ENCODE measurements at places on chromosomes 13 and 19. TPM values are rescaled to one million over a fixed set of nuclear protein-coding genes. Genes with fewer than 3 reads are reported as not detected.

DNA sequence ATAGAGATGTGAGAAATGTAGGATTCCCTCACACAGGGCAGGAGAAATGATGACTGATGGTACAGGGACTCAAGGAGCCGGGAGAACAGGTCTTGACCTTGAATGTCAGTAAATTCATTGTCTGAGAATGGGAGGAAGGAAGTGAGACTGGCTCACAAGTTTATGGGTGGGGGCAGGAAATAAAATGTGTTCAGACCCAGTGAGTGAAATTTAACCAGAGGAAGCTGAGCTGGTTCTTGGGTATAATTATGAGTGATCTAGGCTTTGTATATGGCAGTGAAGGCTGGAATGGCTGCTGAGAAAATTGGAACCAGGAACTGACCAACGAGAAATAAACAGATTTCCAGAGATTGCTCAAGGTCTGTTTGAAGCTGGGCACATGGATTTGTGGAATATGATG lies 6.3 kb upstream of the IGSF23 start:
- no peak for DNase-seq

GRCh38 chr19:13138916-13139198 lies 11.3 kb downstream of the STX10 start:
- DNase-seq = no peak

DNA sequence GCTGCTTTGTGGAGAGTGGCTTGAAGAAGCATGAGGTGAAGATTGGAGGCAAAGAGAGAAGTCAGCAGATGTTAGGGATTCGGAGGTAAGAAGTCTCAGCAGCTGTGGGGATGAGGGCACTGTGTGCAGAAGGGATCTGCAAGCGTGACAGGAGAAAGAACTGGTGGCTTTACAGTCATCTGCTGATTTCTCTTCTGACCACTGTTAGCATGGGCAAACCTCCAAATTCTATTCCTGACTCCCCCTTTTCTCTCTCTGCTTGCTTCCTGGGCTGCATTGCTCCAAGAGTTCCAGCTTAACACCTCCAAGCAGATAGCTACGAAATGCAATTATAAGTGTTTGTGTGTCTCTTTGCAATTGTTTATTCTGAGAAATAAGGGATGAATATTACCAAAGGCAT lies 159.6 kb downstream of the GGACT start:
- DNase-seq = no peak

DNA sequence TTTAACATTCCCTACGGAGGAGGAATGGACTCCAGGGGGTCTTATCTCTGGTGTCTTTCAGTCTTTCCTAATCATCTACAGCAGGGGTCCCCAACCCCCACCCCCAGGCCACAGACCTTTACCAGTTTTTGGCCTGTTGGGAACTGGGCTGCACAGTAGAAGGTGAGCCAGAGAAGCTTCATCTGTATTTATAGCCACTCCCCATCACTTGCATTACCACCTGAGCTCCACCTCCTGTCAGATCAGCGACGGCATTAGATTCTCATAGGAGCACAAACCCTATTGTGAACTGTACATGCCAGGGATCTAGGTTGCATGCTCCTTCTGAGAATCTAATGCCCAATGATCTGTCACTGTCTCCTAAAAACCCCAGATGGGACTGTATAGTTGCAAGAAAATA lies 120.0 kb upstream of the TMTC4 start:
- no peak for DNase-seq

GRCh38 chr13:20633802-20634201 lies 66.8 kb downstream of the IFT88 start:
- no peak for DNase-seq

DNA sequence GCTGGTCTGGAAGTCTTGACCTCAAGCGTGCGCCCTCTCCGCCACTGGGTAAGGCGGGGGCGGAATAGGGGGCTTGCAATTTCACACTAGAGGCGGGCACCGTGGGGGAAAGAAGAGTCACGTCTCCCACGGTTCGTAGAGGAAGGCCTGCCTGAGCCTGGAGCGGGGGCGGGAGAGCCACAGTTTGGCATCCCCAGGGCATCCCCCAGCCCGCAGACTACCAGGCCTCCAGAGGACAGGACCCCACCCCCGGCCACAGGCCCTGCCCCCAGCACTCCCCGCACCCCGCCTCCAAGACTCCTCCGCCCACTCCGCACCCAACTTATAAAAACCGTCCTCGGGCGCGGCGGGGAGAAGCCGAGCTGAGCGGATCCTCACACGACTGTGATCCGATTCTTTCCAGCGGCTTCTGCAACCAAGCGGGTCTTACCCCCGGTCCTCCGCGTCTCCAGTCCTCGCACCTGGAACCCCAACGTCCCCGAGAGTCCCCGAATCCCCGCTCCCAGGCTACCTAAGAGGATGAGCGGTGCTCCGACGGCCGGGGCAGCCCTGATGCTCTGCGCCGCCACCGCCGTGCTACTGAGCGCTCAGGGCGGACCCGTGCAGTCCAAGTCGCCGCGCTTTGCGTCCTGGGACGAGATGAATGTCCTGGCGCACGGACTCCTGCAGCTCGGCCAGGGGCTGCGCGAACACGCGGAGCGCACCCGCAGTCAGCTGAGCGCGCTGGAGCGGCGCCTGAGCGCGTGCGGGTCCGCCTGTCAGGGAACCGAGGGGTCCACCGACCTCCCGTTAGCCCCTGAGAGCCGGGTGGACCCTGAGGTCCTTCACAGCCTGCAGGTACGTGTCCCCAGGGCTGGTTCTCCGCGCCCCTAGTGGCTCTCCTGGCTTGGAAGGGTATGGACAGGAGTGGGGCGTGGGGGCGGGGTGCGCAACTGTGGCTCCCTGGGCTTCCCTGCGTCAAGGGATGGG lies at the start of gene ANGPTL4:
Gene ANGPTL4, plus strand, starts transcription at position 353 of the 969 bp plus-strand sequence. Its CDS starts 167 bp downstream, at position 520.
- DNase-seq = no peak

DNA sequence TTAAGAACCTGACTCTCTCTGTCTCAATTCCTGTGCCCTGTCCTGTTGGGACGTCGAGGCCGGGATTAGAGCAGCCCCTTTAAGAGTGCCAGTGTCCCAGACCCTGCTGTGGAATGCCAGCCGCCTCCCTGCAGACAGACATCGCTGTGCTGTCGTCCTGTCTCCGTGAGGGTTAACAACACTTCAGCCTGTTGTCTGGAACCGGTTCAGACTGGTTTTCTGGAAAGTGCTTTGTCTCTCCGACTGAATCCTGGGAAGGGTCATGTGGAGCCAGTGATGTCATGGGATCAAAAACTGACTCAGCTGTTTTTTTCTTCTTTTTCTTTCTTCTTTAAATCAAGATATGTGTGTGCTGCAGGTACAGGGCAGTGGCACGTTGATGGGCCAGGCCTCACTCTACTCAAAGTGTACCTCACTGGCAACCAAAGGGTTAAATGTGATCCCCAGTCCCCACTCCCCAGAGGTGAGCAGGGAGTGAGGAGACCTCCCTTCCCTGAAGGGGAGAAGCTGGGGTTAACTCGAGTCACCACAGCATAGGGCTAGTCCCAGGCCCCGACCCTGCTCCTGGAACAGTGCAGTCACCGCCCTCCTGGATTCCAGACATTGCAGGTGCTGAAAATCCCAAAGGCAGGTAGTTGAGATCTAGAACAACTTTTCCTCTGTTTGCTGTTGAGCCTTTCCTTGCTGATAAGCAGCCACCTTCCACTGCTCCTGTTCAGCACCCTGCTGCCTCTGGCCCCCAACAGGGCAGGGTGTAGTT lies 50.8 kb downstream of the TSSK6 start:
- no peak for DNase-seq

TEX26 gene
- 2.5 TPM for polyA plus RNA-seq

GRCh38 chr13:89150362-89150761 lies 1479.2 kb downstream of the SLITRK5 start:
- no peak for DNase-seq

TBCB gene
- 122 TPM for polyA plus RNA-seq

CASP14 gene
- polyA plus RNA-seq = not detected

ARHGAP45 gene
- 9.1 TPM for polyA plus RNA-seq

LYPD3 gene
- 1.2 TPM for polyA plus RNA-seq

DNA sequence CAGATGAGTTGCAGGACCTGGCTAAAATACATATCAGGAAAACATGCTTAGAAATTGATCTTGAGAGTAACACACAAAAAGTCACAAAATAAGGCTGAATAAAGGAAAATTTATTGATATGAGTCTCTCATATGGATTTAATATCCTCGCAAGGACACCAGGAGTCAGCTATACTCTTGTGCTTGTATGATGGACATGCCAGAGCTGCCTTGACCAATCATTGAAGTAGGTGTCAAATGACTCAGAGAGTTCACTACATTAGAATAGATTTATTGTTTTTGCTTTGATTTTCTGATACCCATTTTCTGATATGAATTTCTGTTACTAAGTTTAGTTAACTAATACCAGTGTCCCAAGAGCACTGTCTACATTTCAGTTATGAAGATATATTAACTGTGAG lies 37.4 kb upstream of the CSNK1A1L start:
- DNase-seq = no peak

NAPSA gene
- 8.7 TPM for polyA plus RNA-seq

CEACAM1 gene
- 10.0 TPM for polyA plus RNA-seq

TMEM238 gene
- 0.15 TPM for polyA plus RNA-seq

POP4 gene
- 75.3 TPM for polyA plus RNA-seq

DNA sequence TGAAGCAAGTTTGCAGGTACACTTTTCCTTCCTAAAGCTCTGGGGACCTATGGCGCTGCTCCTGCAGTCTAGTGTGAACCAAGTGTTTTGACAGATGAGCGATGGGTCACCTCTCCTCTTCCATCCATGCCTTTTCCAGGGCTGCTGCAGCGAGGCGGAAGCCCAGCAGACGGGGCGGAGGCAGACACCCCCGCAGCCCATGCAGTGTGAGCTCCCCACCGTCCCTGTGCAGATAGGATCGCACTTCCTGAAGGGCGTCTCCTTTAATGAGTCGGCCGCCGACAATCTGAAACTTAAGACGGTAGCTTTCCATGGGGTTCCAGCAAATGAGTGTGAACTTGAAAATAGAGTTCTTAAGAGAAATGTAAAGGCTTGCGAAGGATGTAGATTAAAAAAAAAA lies 37.1 kb upstream of the GPI start:
- DNase-seq = no peak

- no peak for DNase-seq
Observed at GRCh38 chr19:28500982-28501630, 711.8 kb downstream of the UQCRFS1 start.

DNA sequence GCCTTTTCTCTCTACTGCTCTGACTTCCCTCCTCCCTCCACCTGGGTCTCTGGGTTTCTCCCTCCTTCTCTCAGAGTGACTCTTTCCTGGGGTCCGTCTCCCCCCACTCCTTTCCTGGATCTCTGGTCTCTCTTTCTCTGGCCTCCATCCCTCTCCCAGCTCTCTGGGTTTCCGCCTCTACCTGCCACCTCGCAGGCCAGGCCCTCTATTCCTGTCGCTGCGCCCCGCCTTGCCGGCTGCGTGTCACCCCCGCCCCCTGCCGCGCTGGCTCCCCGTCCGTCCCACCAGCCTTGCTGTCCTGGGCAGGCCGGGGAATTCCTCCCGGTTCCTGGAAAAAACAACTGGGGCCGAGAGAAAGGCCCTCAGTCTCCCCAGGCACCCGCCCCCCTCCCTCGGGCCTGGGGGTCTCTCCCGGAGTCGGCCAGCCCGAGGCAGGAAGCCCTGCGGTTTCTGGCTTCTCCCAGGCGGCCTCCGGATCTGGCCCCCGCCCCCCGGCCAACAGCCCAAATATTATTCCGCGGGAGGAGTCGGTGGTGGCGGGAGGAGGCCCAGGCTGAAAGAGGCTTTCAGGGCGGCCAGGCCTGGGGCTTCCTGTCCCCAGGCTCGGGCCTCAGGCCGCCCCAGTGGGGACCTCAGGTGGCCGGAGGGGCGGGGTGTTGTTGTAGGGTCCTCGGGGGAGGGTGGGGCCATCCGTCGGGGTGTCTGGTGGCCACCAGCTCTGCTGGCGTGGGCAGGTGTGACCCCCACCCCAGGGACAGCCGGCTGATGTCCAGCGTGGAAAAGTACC lies 9.3 kb downstream of the IRF2BP1 start:
- DNase-seq = no peak

URI1 gene
- 131 TPM for polyA plus RNA-seq

DNA sequence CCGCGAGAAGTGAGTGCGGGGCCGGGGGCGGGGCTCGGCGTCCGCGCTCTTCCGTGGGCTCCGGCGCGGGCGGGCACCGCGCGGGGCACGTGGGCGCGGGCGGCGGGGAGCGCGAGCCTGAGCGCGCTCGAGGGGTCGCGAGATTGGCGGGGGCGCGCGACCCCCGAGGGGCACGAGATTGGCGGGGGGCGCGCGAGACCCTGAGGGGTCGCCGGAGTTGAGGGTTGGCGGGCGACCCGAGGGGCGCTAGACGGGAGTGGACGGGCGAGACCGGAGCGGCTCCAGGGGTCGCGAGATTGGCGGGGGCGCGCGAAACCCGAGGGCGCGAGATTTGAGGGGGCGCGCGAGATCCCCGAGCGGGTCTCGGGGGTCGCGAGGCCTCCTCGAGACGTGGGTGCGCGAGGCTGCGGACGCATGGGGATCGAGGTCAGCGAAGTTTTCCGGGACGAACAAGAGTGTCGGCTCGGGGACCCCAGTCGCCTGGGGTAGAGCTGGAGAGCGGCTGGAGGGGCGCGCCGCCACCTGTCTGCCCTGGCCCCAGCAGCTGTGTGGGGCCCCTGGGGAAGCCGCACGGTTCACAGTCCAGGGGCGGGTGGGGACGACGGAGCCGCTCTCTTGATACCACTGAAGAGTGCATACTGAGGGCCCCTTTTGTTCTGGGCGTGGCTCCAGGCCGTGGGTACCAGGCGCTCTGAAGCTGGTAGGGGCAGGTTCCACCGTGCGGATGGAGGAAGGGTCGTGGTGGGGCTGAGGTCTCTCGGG lies 682 bp downstream of the SSBP4 start:
- no peak for DNase-seq

DNA sequence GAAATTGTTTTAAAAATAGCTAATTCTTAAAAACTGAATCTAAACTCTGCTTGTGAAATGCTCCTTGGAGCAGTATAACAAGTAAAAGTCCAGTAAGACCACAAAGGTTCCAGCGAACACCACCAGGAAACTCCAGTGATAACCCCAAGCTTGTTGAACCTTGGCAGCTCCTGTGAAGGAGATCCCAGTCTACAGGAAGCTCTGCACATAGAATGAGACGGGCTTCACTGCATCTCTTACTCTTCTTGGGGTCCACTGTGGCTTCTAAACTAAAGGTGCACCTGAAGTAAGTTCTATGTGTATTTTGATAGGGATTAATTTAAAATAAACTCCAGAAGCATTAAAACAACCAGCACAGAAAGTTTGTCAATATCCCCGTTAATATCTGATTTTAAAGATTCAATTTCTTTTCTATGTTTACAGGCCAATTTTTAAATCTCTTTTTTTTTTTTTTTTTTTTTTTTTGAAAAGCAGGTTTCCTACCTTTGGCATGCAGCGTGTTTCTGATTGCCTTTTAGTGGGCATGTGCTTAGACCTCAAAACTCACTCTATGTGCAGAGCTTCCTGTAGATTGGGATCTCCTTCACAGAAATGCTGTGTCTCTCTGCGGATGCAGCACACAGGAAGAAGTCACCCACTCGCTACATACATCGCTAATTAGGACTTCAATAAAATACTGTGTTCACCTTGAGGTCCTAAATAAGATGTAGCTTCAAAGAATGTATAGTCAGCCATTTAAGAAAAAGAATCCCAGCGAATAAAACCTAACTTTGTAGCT lies 508.5 kb downstream of the KLF12 start:
- DNase-seq = no peak

HNRNPL gene
- 492 TPM for polyA plus RNA-seq

DNA sequence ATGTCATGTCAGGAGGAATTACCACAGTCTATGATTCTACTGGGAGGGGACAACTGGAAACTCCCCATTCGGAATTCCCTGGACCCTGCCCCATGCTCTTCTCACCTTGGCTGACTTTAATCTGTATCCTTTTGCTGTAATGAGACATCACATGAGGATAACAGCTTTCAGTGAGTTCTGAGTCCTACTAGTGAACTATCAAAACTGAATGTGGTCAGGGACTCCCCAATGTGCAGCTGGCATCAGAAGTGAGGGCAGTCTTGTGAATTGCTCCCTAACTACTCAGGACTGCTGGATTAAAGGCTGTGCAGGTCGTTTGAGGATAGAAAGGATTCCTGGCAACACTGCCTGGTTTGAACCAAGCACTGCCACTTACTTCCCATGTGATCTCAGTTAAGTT lies 15.2 kb downstream of the SIGLEC7 start:
- DNase-seq = no peak

Measured in right renal cortex interstitium (tissue), 3 donors.